Fibroblast of skin of back (primary cell): ENCODE measurements at places on chromosomes 6 and 20.

DNA sequence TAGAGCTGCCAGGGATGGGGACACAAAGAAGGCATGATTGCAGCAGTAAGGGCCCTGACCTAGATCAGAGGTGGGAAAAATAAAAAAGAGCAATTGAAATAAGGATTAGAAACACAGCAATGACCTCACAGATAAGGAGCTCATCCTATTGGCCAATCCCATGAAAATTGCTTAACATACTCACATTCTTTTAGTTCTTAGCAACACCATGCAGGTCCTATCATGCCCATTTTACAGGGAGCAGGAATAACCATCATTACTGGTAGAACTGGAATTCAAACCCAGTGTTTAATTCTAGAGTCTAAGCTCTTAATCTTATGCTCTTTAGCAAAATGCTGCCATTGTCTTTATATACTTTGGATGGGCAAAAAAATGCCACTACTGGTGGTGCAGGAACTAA lies 267.7 kb downstream of the RNF144B start:
- DNase-seq: no peak

GRCh38 chr6:34953061-34954025 lies 64.3 kb downstream of the ANKS1A start:
- DNase-seq: peak; percentile 43

DNA sequence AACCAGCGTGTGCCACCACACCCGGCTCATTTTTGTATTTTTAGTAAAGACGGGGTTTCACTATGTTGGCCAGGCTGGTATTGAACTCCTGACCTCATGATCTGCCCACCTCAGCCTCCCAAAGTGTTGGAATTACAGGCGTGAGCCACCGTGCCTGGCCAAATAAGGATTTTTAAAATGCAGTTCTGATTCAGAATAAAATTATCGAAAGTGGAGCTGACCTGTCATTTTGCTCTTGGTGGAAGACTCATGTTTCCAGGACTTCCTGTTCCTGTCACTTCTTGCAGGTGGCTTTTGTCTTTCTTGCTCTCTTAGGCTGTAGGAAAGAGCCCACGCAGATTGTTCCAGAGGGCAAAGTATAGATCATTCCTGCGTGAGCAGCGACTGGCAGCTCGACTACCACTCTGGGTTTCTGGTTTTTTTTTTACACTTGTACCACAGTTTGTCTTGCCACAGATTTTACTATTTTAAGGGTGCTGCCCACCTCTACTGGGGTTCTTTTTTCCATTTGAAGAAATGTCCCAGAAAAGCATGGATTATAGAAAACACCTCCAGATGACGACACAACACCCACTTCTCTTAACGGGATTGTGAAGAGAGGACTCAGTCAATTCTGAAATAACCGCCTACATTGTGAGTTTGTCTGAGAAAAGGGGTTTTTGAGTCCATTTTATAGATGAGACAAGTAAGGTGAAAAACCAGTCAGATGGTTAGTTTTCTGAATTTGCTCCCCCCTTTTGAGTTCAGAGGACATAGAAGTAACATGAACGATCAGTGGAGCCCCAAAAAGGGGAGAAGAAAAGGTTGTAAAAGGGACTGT lies 7.5 kb downstream of the JARID2 start:
- DNase-seq: no peak

GRCh38 chr6:43713643-43714310 lies 26.2 kb upstream of the MRPS18A start:
- DNase-seq: no peak

- DNase-seq: no peak
These were observed 12.1 kb upstream of the TAGAP start for GRCh38 chr6:159056899-159057298.

DNA sequence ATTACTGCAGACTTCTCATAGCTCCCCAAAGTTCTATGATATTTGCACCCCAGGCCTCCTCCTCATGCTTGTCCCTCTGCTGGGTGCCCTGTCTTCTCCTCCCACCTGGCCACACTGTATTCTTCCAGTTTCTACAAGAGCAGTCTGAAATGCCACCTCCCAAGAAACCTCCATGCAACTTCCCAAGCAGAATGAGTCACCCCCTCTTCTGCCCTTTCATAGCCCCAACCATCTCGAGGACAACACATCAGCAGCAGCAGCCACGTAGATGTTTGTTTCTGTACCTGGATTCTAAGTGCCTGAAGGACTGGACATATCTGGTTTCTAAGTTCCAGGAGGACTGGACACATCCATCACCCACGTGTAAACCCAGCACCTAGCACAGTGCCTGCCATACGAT lies 6.6 kb upstream of the ULBP2 start:
- no peak for DNase-seq

- DNase-seq: no peak
These were observed 1222.7 kb upstream of the CITED2 start for GRCh38 chr6:140597181-140597580.

DNA sequence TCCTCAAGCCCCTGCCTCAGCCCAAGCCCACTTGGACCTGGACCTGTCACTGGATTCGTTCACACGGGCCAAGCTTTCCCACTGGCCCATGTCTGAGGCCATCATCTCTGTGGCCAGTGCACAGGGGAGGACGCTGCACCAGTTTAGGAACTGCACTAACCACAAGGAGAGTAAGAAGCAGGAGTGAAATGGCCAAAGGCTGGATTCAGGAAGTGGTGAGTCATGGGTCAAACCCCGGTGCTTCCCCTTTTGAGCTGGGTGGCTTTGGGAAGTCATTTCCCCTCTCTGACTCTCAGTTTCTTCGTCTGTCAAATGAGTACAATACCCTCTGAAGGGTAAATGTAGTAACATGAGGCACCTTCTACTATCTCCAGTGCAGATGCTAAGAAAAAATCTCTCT lies 87.9 kb downstream of the CD40 start:
- peak; percentile 18 for DNase-seq

- no peak for DNase-seq
These were observed 18.2 kb downstream of the PPARD start for GRCh38 chr6:35360349-35361138.
